Stimulated activated CD8-positive, alpha-beta memory T cell treated with anti-CD3 and anti-CD28 coated beads, Interleukin-4, amount 100 ng/mL, for 24 hours (primary cell): ENCODE measurements at places on chromosomes 2 and 18.

GRCh38 chr18:356778-357177 lies 88.9 kb upstream of the THOC1 start:
- DNase-seq: no peak

DNA sequence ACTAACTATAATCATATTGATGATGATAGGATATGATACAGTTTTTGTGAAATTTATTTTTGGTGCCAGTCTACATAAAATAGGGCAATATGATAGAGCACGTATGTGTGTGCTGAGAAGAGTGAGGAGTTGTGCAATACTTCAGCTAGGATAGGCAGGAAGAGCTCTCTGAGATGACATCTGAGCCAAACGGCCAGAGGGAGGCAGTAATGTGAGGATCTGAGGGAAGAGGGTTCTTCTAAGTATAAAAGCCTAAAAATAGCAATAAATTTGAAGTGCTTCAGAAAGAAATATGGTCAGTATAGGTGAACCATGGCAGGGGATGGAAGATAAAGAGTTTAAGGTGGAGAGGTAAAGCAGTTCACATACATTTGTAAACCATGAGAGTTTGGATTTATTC lies 102.5 kb downstream of the OLA1 start:
- DNase-seq: no peak

DNA sequence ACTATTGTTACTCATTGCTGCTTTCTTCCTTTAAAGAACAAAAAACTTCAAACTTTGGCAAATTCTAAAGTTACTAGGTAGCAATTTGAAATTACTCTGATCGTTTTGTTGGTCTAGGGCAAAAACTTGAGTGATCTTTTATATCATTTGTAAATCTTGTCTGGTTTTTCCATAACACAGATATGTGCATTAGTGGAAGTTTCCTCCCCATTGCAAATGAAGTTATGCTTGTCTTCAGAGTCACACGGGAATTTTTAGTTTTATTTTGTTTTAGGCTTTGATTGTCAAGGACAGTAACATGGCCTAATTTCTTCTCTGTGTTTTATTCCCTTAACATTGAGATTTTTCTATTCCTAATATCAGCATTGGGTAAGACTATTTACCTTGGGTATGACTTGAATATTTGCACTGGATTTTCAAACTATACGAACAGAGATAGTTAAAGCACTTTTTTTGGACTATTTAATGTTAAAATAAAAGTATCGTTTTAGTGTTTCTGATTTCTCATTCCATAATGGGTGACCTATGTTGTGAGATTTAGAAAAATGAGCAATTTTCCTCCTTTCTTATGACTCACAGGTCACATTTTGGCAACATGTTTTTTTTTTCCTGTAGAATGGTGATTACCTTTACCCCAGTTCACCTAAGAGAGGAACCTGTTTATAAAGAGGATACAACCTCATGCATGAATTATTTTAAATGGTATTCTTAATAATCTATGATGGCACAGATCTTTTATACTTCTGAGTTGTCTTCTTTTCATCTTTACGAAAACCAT lies 65.0 kb downstream of the BABAM2 start:
- no peak for DNase-seq

DNA sequence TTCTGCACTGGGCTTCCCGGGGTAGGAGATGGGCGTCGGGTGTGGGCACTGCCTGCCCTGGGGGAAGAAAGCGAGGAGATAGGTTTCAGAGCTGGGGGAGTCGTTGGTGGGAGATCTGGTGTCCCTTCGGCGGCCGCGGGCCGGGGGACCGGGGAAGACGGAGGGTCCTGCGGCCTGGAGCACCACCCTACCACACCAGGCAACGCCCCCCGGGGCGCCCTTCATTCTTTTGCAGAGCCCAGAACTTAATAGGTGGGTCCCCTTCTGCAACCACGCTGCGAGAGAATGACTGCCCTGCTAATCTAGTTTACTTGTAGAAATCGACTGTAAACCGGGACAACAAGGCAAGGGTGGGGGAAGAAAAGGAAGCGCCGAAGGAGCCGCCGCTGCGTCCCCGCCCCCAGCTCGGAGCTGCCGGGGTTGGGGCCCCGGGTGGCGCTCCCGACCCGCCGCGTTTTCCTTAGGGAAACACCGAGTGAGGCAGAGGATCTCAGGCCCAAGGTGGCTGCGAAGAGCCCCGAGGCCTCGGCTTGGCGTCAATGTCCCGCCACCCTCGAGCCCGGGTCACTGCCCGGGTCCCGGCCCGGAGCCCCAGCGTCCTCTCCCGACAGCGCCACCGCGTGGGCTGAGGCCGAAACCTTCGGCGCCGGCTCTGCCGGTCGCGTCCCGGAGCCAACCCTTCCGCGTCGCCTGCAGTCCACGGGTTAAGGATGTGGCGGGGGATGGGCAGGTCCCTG lies 5.4 kb upstream of the SATB2 start:
- DNase-seq: no peak

- DNase-seq: no peak
Measured at GRCh38 chr18:75874401-75875089, 447.0 kb upstream of the SMIM21 start.

DNA sequence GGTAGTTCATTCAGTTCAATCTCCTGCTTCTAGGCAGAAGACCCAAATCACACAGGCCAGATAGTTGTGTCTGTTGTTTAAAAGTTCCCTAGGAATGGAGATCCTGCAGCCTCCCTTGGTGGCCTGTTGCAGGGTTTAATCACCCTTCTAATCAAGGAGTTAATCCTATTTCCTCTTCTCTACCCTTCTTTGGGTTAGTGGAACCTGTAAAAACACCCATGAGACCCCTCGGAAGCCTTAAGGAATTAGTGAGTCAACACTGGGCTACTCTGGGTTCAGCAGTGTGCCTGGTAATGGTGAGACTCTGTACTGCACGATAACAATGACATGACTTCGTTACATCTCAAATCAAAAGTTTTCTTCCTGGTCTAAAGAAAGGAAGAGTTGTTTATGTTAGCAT lies 217.6 kb upstream of the NRP2 start:
- DNase-seq: no peak

- DNase-seq: no peak
Measured at GRCh38 chr2:145739681-145740080, 1219.8 kb upstream of the ZEB2 start.

DNA sequence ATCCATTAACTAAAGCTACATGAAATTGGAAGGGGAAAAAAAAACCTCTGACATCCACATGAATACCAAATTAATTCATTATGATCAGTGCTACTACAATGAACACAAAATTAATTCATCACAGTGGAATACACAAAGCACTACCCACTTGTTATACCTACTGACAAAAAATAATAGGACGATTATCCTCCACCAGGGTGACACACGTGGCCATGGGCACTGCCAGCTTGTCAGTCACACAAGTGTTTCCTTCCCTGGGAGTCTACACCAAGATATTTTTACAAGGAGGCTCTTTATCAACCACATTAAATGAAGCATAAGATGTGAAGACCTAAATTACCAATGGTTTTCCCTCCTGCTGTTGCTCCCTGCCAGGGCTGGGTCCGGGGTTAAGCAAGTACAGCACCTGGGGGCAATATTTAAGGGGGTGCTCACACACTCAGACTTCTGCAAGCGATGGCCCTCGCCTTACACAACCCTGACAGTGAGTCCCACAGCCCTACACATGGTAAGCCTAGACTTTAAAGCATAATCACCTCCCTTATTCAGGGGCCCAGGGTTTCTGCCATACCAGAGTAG lies 90.1 kb downstream of the TCF4 start:
- no peak for DNase-seq

- no peak for DNase-seq
Measured at GRCh38 chr2:234462218-234462992, 34.5 kb downstream of the ARL4C start.

DNA sequence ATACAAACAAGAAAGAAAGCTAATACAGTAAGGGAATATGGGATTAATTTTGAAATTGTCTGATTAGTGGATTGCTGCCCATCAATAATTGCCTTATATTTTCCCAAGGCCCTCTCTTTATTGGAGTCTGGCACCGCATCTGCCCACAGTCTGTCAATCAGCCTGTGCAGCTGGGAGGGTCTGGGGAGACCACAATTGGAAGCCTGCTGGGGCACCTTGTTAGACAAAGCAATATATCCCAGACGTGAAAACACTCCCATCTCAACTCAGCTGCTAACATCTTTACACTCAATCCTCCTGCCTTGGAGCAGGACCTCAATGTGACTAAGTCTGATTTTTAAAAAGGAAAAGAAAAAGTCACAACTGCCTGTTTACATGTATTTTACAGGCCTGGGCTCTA lies 258.6 kb downstream of the SRBD1 start:
- DNase-seq: no peak

GRCh38 chr2:86286516-86286915 lies 50.9 kb downstream of the REEP1 start:
- DNase-seq: no peak

- peak; percentile 33 for DNase-seq
Measured at GRCh38 chr18:50194631-50195532, at the start of gene MYO5B. Gene MYO5B, minus strand, starts transcription at chr18:50195147. Its CDS starts 354 bp downstream, at chr18:50194793.

- DNase-seq: no peak
Measured at GRCh38 chr18:44111337-44111736, 569.4 kb upstream of the SETBP1 start.

GRCh38 chr18:77209587-77209986 lies 40.1 kb upstream of the GALR1 start:
- no peak for DNase-seq

GRCh38 chr2:186746584-186746983 lies 52.7 kb downstream of the FAM171B start:
- DNase-seq: no peak

DNA sequence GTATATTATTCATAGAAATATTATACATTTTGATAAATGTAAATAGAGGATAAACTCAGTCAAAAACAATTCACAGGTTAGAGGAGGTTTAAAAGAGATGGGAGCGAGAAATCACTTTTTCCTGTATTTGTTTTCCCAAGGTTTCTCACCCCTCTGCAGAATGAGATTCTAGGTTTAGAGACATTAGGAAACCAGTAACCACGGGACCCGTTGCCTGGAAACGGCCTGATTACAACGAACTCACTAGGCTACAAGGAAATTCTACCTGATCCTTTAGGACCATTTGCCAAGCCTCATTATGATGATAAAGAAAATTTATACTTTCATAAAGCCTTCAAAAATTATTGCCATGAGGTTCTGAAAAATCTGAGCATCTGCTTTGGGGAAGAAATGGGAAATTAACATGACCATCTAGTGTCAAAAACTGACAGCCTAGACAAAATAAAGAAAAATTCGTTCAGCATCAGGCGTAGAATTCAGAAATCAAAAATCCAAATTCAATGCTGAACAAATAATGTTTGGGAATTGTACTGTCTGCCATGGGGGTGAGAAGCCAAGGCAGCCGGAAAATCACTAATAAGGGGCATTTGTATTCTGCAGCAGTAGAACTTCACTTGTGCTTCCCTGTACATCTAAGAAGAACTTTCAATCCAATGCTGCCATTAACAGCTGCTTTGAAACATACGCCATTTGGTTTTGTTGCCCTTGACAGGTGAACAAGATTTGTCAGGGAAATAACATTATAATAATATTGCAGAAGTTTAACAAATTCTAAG lies 262.3 kb downstream of the NRXN1 start:
- no peak for DNase-seq

- DNase-seq: no peak
Measured at GRCh38 chr18:32243358-32243757, 53.5 kb downstream of the MEP1B start.

GRCh38 chr2:233424154-233424951 lies 70.1 kb downstream of the DGKD start:
- DNase-seq: no peak

GRCh38 chr2:32289165-32289999 lies 11.7 kb downstream of the YIPF4 start:
- no peak for DNase-seq

DNA sequence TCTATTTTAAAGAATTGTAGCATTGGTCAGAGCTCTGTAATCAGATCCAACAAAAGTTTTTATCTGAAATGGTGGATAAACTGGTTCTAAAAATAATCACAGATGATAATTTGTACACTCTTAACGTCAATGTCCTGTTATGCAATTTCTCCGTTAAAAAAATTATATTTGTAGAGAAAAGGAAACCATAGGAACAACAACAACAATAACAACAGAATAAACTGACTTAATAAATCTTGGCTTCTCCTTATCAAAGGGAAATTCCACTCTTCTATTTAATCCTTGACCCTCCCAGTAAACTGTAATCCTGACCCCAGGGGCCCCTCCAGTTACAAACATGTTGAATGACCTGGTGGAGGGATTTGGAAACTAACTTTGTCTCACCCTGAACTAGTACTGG lies 78.6 kb upstream of the ZFP36L2 start:
- no peak for DNase-seq

DNA sequence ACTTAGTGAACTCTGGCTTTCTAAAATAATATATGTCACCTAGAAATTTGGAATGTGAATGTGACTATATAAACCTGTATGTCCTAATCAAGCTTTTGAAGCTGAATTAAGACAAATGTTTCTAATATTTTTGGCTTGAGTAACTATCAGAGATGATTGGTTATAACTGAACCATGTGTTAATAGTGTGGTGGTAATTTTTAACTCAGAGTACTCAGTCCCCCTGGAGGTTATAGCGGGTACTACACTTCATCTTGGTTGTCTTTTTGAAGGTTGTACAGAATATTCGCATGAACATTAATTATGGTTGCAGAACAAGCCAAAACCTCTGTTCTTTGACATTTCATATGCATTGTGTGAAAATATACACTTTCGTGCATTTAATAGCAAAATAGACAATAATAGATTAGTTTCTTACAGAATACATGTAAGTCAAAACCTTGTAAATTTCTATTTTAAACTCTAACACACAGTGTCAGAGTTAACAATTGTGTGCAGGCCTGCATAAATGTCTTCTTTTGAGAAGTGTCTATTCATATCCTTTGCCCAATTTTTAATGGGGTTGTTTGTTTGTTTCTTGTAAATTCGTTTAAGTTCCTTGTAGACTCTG lies 86.0 kb downstream of the OSBPL6 start:
- no peak for DNase-seq

DNA sequence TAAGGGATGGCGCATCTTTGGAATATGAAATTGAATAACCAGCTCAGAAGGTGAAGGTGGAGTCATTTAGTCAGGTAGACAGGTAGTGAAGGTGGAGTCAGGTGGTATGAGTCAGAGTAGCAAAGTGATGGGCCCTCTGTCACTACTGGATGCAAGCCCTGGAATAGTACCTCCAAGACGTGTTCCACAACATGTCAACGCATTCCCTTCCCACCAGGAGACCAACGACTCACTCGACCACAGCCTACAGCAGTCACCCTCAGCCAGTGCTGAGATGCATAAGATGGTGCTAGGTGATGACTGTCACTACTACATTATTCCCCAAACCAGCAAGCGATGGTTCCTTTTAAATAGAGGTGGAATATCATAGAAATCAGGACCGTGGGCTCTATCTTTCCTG lies 6.8 kb downstream of the CPLX4 start:
- DNase-seq: no peak

- DNase-seq: no peak
Measured at GRCh38 chr2:169895294-169895985, 68.2 kb downstream of the UBR3 start.

- DNase-seq: no peak
Measured at GRCh38 chr18:76419811-76420210, 75.2 kb downstream of the ZNF516 start.

GRCh38 chr18:8701546-8702118 lies 3.7 kb upstream of the MTCL1 start:
- DNase-seq: no peak

- DNase-seq: no peak
Measured at GRCh38 chr18:31646332-31647126, 37.9 kb downstream of the B4GALT6 start.

GRCh38 chr2:75465317-75465984 lies 95.3 kb downstream of the EVA1A start:
- no peak for DNase-seq

- no peak for DNase-seq
Measured at GRCh38 chr2:11899264-11899818, 152.9 kb downstream of the LPIN1 start.
